ENCODE measurements at places on chromosomes 1 and 21.

GRCh38 chr1:19750101-19750881, 49.4 kb downstream of the TMCO4 start:
- no peak for DNase-seq

DNA sequence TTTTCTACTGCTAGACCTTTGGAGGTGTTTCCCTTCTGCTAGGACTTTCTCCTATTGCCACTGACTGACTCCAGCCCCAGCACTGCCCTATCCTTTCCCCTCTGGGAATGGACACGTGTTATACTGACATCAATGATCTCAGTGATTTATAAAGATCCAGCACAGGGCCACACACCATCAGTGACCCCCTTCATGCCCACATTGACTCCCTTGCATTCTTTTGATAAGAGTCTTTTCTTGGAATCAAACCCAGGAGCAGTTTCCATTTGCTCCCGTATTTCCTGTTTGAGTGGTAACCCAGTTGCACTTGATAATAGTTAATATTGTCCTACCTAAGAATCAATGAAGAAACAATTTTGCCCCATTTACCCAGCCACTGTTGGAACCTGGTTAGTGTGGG, 501.0 kb upstream of the USP24 start:
- no peak for DNase-seq

- no peak for DNase-seq
Observed at GRCh38 chr1:245956225-245956624, 550.9 kb downstream of the SMYD3 start.

DNA sequence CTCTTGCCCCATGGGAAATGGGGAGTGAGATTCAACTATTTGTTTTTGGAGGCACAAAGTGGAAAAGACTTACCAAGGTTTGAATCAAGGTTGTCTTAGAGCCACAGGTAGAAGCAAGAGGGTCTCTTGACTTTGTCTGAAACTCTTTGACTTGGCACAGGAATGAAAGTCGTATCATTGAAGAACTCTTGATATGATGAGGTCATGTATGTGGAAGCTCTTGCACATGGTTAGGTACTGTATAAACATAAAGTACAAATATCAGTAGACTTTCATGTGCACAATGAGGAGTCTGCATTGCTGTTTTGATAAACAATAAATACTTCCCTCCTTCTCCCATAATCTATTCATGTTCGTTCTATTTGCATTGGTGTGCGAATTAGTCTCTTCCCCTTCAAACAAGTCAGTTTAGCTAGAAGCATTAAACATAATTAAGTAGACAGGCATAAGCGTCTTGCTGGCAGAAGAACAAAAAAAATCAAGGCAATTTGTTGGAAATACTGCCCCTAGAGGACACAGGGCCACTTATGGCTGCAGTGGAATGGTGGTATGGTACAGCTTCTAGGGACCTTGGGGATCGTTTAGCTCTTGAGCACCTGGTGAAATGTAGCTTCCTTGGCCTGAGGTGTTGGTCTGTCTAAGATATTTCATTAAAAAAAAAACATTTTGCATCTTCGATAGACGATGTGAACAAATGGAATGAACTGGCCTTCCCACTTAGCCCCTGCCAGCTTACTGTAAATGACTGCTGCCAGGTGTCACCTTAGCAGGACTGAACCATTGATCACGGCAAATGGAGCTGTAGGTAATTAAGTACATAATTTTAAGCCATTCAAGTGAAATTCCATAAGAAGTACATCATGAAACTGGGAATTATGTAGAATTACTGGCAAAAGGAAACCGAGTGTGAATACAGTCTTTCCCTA, 218.0 kb upstream of the GALNT2 start:
- DNase-seq: no peak

DNA sequence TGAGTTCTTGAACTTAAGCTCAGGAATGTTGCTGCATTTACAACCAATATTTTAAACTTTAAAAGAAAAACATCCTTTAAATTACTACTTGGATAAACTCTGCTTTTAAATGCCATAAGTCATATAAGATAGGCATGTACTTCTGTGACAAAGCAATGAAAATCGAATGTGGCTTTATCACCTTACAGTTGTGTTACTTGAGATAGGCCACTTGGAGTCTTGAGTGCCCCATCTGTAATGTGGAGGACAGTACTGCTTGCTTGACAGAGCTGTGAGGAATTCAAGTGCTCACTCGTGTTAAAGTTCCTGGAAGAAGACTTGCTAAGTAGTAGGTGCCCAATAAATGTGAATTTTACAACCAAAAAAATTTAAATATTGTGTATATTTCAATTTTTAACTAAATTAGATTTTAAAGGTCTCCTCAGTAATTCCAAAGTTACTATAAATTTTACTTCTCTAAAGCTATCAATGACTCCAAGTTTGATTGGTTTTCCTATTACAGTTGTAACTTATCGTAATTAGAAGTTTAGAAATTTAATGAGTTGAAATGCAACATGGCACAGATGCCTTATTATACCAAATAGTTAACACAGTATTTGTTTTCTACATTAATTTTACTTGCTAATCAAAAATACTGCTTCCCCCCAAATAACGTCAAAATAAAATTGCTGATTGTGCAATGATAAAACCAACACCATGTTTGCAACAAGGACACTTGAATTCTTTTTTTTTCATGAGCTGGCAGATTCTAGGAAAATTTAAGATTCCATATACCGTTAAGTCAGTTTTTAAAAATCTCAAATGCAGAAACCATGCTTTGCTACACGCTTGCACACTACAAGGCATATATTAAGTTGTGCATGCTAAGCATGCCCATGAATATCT, 21.8 kb downstream of the PSMB2 start:
- DNase-seq: no peak

DNA sequence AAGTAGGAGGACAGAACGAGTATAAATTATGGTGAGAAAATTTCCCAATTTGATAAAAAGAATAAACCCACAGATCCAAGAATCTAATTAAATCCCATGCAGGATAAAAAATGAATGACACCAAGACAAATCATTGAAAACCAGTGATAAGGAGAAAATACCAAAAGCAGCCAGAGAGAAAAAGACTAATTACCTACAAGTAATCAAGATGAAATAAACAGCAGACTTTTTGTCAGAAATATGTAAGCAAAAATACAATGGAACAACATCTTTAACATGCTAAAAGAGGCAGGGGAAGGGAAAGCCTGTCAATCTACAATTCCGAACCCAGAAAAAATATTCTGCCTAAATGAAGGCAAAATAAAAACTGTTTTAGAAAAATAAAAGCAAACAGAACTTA, 20.7 kb upstream of the CCN1 start:
- DNase-seq: no peak

DNA sequence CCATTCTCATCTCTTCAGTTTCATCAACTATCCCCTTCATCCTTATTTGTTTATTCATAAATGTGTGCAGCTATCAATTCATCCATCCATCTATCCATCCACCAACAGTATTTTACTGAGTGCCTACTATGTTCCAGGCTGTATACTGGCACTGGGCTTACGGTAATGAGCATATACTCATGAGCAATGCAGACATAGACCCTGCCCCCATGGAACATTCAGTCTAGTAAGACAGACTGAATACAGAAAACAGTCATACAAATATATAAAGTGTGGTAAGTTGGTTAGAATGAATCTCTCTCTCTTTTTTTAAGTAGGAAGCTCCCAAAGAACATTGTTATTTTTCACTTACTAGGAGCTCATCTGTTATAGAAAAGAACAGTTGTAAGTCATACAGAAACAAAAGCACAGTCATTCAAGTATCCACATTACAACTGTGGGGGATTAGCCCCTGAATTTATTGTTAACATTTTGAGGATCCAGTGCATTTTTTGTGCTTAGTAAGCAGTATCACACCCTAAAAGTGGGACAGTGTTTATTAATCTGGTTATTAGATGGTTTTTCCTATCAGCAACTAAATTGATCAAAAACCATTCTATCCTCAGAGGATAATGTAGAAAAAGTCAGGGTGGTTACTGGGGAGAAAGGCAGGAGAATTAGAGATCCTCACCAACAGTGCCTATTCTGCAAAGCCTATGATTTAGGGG, 3.6 kb downstream of the SLC16A4 start:
- DNase-seq: no peak

- DNase-seq: no peak
Observed at GRCh38 chr21:35204850-35205541, 155.9 kb upstream of the RUNX1 start.

DNA sequence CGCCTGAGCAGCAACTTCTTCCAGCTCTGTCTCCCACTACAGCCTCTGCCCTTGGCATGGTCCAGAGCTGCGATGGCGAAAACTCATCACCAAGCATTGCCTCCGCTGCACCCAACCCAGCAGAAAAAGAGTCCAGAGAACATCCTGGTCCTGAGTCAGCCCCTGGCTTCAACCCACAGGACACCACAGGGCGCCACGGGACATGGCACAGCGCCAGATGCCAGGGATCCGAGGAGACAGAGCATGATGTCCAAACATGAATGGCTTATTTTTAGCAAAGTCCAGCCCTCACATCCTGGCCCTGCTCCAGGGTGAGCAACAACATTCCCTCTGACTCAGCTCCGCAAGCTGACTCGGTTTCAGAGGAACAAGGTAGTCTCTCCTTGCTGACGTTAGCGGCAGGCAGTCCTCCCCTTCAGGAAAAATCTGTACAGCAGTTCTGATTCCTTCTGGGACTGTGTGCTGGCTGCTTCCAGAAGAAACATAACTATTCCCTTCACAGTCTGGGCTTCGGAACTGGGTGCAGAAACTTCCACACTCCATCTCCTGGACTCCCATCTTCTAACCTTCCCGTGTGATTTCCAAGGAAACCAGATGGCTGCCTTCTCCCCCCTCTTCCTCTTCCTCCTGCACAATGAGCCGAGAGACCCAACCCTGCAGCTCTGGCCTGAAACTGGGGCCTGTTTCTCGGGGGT, 131.3 kb downstream of the TOMM20 start:
- DNase-seq: no peak

DNA sequence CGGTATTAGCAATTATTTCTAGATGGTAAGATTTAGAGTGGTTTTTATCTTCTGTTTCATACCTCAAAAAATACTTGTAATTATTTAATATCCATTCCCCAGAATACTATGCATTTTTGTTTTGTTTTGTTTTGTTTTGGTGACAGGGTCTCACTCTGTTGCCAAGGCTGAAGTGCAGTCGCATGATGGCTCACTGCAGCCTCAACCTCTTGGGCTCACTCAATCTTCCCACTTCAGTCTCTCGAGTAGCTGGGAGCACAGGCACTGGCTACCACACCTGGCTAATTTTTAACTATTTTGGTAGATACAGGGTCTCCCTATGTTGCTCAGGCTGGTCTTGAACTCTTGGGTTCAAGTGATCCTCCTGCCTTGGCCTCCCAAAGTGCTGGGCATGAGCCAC, 252.7 kb downstream of the AKT3 start:
- DNase-seq: no peak

DNA sequence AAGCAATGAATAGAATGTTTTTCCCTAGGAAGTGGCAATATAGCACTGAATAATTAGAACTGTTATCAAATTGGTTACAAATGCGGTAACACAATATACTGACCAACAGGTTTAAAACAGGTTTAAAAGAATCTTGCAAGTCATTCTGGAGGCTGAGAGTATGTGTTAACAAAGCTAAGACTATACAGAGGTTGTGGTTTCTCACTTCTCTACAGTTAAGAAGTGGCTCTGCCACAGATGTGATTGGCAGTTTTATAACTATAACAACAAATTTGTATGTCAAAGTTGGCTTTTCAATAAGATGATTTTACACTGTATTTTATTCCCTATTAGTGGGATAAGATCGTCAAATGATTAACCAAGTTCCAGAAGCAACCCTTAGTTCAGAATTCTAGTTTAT, 7.1 kb downstream of the ANGEL2 start:
- DNase-seq: no peak

DNA sequence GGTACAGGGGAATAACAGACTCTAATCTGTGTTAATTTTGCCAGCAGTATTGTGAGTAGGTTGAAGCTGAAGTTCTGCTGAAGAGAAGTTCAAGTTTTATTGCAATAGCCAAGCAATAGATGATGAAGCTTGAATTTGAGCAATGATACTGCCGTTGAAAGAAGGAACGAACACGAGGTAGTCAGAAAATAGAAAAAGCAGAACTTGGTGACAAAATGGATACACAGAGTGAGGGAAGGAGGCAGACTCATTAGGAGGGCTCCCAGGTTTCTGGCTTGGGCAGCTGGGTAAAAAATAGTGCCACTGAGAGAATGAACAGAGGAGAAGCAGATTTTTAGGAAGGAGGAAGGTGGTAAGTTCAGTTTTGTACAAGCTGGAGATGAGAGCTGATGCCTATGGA, 22.3 kb upstream of the AGO1 start:
- no peak for DNase-seq

DNA sequence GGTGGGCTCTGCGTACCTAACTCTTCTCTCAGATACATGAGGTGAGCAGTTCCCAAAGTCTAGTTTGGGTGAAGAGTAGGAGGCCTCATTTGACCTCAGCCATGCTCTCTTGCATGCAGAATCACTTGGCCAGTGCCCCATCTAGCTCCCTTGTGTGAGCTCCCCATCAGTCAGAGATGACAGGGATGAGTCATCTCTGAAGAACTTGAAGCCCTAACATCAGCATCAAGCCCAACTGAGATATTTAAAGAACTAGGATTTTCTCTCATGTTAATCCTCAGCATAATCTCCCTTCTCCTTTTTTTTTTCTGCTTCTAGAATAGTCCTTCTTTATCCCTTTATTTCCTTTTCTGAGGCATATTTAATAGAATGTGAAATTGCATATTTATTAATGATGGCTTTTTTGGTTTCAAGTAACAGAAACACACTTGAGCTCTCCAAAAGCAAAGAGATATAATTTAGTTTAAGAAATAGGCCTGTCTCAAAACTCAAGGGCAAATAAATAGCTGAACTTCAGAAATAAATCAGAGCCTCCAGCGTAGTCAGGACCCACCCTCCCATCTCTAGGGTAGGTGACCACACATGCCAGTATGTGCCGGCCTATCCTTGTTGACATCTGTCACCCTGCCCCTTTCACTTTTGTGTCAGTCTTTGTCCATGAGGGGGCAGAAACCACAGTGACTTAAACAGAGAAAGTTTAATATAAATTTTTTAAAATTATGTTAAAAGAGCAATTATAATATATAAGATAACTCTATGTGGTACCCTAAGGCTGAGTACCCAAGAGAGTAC, 112.3 kb downstream of the TSEN15 start:
- no peak for DNase-seq

DNA sequence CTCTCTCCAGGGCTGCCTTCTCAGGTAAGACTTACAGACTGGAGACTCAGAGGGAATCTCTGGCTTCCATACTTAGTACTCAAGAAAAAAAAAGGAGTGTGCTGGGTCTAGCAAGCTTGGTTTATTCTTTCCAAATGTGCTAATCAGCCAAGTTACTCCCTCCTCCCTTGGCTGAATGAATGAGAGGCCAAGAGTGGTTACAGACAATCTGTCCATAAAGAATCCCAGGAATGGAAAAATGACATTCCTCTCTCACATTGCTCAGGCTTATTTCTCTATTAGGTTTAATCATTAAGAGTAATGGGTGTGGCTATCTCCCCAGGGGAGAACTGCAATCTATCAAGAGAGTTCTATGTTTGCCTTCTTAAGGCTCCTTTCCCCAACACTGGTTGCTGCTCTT, 547.3 kb upstream of the PLXNA2 start:
- DNase-seq: no peak

GRCh38 chr1:220925707-220926106, 46.5 kb downstream of the HLX start:
- no peak for DNase-seq

- DNase-seq: no peak
Observed at GRCh38 chr1:84060781-84061180, 61.8 kb upstream of the TTLL7 start.

GRCh38 chr1:80417671-80418070, 1383.1 kb upstream of the ADGRL2 start:
- no peak for DNase-seq
